Activated T-helper 1 cell treated with anti-CD3 and anti-CD28 coated beads, Interleukin-12 subunit alpha, Interleukin-12 subunit beta, Interleukin-2, Interleukin-4 antibody, amounts not matched to agents 30 ng/mL and 10 ng/mL and 1 ng/mL, durations not matched to agents 14 hours and 24 hours and 36 hours (primary cell): ENCODE measurements at places on chromosomes 4 and X. TPM values are rescaled to one million over a fixed set of nuclear protein-coding genes. Genes with fewer than 3 reads are reported as not detected.

GRCh38 chr4:102563000-102563399, 61.8 kb downstream of the NFKB1 start:
- H3K36me3 ChIP-seq: peaks cover 51% of the 10 kb centered on the region
- peaks cover 85% of the 10 kb centered on the region for H3K4me1 ChIP-seq
- no peak overlapping the region for H3K4me3 ChIP-seq
- no peaks in the 10 kb centered on the region for H3K27me3 ChIP-seq

GRCh38 chr4:68490826-68491457, 43.7 kb downstream of the TMPRSS11E start:
- no peak for DNase-seq
- no peaks in the 10 kb centered on the region for H3K4me1 ChIP-seq

DNA sequence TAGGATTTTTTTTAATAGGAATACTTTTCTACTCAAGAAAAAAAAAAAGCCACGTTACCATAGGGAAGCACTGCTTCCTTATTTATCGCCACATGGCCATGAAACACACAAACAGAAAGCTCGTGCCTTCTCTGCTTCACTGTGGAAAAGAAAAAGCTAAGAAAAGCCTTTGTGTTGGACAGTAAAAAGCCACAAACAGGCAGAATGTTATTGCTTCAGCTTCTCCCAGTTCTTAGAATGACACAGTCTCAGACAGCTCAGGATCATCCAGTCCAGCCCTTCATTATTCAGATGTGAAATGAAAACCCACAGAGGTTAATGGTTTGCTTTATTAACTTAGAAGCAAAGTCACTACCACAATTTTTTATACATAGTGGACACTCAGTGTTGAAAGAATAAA, 181.6 kb upstream of the NOCT start:
- H3K4me1 ChIP-seq: no peaks in the 10 kb centered on the region
- H3K36me3 ChIP-seq: no peaks in the 10 kb centered on the region
- no peak overlapping the region for H3K27ac ChIP-seq
- DNase-seq: no peak
- H3K27me3 ChIP-seq: no peaks in the 10 kb centered on the region
- H3K4me3 ChIP-seq: no peak overlapping the region

DNA sequence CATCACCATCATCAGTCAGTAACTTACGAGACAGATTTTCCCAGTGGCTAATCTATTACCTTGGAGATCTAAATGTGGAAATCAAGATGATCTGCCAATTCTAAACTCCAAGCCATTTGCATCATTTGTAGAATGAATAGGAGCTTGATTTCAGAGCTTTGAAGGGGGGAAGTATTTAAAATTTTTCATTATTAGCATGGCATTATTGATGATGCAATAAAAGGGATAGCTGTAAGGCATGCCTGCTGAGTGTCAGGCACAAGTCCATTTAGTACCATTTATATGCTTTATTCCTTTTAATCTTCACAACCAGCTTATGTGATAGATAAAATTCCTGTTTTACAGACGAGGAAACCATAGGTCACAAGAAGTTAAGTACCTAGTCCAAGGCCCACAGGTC, 5.3 kb downstream of the EXOC1L start:
- H3K27ac ChIP-seq: no peak overlapping the region
- H3K4me3 ChIP-seq: no peak overlapping the region
- H3K27me3 ChIP-seq: peaks cover 8% of the 10 kb centered on the region
- DNase-seq: no peak
- H3K4me1 ChIP-seq: no peaks in the 10 kb centered on the region
- no peaks in the 10 kb centered on the region for H3K36me3 ChIP-seq

FAAH2 gene
- total RNA-seq: 7.2 and 7.3 TPM in 2 replicates

RPL36A gene
- total RNA-seq: 226 and 269 TPM in 2 replicates

IGBP1 gene
- 29.4 and 29.8 TPM in 2 replicates for total RNA-seq

MAB21L2 gene
- not detected in 2 replicates for total RNA-seq
